Esophagus mucosa (tissue), 1 donor: ENCODE measurements at places on chromosomes 2 and 18. TPM values are rescaled to one million over a fixed set of nuclear protein-coding genes. Genes with fewer than 3 reads are reported as not detected.

Gene GAREM2
- total RNA-seq, result 0.68 TPM

GRCh38 chr2:134201533-134201932, 52.3 kb upstream of the MGAT5 start:
- ATAC-seq, result no peak

DNA sequence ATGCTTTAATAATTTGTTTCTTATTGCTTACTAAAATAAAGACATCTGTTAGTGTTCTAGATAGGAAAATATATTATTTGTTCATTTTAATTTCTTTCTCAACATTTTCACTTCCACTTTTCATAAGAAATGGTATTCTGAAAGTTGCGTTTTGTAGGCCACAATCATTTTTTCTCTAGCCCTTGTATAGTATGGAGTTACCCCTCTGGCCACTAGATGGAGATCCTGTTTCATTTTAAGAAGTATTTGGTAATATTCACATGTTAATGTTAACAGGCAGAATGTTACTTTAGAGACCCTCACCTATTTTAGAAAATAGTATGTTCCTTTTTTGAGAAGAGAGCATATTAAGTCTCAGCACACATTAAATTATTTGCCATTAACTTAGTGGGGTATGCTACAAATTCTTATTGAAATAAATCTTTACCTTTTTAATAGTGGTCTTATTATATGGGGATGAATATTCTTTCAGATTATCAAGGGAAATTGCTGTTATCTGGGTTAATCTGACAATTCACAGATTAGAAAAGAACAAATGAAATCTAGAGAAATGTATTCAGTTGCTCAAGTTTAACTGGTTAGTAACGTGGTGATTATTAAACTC, 73.9 kb upstream of the TTC27 start:
- ATAC-seq, result peak; percentile 50

DNA sequence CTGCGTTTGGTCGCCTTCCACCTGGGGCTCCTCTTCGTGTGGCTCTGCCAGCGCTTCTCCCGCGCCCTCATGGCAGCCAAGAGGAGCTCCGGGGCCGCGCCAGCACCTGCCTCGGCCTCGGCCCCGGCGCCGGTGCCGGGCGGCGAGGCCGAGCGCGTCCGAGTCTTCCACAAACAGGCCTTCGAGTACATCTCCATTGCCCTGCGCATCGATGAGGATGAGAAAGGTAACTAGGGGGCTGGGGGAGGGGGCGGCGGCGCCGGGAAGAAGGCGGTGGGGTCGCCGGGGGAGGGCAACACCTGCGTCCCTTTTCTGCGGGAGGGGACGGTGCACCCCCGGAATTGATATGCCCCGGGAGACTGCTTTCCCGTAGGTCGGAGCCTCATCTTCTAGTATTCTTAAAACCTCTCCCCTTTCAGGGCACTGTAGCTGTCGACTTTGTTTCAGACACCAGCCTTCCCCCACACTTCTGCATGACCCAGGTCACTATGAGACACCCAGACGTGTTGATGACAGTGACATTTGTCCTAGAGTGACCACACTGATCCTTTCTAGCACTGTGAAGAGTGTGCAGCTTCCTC, 755 bp downstream of the SPAST start:
- ATAC-seq, result peak; percentile 3

Gene CDK15
- 0.12 TPM for total RNA-seq

Gene NT5DC4
- total RNA-seq, result not detected

DNA sequence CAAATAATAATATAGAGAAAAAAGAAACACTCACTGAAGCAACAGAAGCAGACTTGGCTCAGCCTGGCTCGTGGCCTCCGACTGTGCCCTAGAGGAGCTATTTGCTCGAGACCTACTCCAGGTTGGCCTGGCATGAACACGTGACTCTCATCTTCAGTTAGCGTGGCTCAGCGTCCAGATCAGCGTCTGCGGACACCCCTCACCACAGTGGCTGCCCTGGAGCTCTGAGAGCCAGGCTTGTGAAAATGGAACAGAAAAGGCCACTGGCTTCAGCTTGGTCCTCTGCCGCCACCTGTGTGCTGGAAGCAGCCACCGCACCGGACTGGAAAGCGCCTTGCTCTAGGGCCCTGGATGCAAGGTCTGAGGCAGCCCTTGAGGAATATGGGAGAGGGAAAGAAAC, 1184.0 kb upstream of the GYPC start:
- no peak for ATAC-seq

GRCh38 chr2:25690058-25690457, 16.7 kb upstream of the DTNB start:
- ATAC-seq, result no peak
